ENCODE measurements at places on chromosomes 3 and 15.

DNA sequence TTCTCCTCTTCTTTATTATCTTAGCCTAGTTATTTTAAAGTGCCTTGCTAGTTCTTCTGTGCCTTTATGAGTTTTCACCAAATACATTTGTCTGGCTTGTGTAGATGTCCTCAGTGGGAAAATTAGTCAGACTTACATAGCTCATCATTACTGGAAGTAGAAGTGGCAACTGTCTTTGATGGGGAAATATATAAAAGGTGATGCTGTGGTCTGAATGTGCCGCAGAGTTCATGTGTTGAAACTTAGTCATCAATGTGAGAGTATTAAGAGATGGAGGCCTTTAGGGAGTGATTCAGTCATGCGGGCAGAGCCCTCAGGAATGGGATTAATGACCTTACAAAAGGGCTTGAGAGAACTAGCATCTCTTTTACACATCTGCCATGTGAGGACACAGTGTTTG lies 6.4 kb upstream of the ERICH6 start:
- DNase-seq, result no peak

DNA sequence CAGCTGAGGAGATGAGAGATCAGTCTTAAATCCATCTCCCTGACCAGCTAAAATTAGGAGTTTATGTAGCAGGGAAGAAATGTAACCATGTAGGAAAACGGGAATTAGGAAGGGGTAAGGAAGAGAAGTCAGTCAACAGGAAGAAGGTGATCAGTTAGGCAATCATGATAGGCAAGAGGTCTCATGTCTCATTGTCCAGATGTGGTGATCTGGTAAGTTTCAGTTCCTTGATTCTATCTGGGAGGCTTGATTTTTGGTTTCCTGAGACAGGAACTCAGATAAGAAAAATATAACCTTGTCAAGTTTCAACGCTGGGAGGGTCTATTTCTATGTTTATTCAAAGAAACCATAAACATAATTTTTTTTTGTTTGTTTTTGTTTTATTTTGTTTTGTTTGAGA lies 40.3 kb upstream of the TBC1D5 start:
- DNase-seq, result no peak

GRCh38 chr3:123165163-123165562 lies 36.6 kb upstream of the SEC22A start:
- DNase-seq, result no peak

DNA sequence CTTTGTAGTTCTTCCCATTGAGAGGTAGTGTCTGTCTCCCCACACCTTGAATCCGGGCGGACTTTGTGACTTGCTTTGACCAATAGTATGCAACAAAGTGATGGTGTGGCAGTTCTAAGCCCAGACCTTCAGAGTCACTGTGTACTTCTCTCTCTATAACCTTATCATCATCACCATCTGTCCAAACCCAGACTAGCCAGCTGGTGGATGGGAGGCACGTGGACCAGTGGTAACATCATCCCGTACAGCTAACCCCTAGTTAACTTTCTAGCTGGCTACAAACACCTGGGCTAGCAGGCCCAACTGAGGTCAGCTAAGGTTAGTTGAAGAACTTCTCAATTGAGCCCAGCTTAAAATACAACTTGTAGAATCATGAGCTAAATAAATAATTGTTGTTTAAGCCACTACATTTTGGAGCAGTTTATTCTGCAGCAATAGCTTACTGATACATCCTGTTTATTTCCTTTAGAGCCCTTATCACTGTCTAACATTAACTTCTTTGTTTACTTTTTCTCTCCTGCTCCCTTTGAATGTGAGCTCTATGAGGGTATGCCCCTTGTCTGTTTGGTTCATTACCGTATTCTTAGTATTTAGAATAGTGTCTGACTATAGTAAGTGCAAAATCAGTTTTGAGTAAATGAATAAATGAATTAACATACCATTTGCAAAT lies 11.5 kb upstream of the CCR9 start:
- DNase-seq, result no peak

DNA sequence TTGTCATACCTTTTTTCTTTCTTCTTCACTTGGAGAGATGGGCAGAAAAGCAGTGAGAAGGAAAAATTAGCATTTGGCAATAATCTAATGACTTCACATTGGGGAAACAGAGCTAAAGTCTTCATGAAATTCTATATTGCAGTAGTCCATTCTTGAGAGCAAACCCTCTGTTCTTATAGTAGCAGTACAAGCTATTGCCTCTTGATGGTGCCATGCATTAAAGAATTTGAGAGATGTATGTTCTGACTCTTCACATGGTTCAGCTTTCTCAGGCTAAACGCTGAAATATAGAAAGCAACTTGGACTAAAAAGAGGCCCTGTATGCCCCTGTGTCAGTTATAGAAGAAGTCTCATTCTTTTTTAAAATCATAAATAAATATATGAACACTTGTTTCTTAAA lies 36.0 kb downstream of the PHLDB2 start:
- DNase-seq, result no peak

GRCh38 chr3:159513444-159513843 lies 475.2 kb upstream of the IL12A start:
- DNase-seq, result no peak

DNA sequence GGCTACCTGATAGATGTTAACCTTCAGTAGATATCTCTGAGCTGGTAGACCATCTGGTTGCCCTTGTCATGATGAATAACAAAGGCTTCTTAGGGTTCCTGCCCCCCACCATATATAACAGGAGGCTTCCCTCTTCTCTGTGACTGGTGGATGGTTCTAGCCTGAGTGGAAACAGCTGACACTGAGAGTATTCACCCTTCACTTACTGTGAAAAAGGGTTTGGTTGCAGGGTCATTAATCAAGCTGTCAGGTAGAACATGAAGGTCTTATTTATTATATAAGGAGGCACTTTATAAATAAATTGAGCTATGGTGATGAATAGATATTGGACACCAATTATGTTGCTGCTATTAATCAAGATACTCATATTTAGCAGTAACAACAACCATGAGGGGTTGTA lies 58.6 kb downstream of the CACNA2D3 start:
- no peak for DNase-seq

- DNase-seq, result no peak
Observed at GRCh38 chr15:65877749-65878148, 8.5 kb downstream of the RAB11A start.

- DNase-seq, result no peak
Observed at GRCh38 chr15:90019611-90020010, 18.5 kb downstream of the ZNF710 start.

GRCh38 chr3:53190659-53191058 lies 29.6 kb downstream of the PRKCD start:
- DNase-seq, result no peak

DNA sequence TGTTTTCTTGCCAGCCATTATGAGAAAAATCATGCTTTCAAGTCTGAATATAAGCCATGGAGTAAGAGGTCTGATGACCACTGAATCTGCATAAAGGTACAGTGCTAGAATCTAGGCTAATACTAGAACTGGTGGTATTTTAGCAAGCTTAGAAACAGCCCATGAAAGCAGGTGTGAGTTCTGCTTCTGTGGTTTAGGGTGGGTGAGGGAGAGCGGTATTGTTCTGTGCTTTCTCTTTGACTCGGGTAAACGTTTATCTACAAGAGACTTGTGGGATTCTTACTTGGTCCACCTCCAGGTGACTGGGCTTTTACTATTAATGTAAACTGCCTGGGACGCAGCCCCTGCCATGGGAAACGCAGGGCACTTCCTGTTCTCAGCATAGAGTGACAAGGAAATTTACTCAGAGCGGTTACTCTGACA lies 55.2 kb downstream of the PGPEP1L start:
- DNase-seq, result no peak

- no peak for DNase-seq
Observed at GRCh38 chr3:128882719-128883118, 3.3 kb downstream of the ACAD9 start.

DNA sequence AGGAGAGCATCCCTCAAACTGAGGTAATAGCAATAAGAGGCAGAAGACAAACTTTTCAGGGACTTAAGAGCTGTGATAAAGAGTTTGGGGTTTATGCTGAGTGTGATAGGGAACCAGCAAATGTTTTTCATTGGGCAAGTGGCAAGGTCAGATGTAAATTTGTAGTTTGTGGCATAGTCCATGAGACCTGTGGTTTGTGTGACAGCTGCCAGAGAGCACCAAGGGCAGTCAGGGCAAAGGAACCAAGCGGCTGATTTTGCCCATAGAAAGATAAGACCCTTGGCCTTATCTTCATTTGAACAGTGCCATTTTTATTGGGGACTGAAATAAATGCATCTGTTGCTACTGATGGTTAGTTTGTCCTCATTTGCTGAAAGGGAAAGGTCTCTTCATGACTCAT lies 220.3 kb downstream of the LRRN1 start:
- DNase-seq, result no peak

DNA sequence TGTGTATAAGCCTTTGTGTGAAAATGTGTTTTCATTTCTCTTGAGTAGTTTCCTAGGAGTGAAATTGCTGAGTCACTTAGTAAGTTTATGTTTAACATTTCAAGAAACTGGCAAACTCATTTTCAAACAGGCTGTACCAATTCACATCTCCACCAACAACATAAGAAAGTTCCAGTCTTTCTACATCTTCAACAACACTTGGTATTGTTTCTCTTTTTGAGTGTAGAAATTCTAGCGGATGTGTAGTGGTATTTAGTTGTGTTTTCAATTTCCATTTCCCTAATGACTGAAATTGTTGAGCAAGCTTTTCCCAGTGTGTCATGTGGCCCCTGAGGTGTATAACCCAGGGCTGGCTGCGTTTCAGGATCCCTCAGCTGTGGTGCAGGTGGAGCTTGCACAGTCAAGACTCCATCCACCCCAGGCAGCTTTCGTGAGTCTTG lies 258.5 kb downstream of the PDCD6IP start:
- DNase-seq, result no peak

Measured in iPS DF 19.7 (cell line).